ENCODE measurements at places on chromosomes 6 and 20.

DNA sequence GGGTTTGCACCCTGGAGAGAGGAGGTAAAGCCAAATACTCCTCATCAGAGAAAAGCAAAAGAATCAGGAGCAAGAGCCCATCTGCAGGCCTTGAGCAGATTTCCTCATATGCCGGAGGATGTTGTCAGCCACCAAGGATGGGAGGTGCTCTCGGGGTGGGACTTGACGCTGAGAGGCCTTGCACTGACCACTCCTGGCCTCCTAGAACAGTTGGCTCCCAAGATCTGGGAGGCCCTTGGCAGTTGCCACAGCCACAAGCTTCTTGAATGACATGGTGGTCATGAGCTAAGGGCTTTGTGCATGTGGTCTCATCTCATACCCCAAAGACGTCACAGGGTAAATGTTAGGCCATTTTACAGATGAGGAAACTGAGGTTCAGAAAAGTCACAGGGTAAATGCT, 75.2 kb upstream of the PMEPA1 start:
- DNase-seq, result no peak

- no peak for DNase-seq
Measured at GRCh38 chr20:25256226-25256859, 8.5 kb downstream of the PYGB start.

DNA sequence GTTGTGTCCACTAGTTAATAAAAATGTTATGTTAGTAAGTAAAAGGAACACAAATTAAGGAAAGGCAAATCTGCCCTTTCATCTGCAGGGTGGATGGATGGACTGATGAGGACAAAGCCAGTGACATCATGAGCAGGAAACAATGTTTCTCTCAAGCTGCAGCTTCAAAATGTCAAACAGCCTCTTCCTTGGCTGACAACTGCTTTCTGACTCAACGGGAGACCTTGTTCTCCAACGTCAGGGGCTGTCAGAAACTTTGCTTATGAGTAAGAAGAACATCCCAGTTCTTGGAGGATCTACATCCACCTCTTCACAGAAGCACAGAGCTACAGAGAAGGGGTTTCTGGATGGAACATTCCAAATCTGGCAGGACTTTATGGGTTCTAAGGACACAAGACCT, 6.0 kb downstream of the CST2 start:
- no peak for DNase-seq

- DNase-seq, result no peak
Measured at GRCh38 chr6:36135053-36135731, 4.9 kb downstream of the MAPK13 start.

DNA sequence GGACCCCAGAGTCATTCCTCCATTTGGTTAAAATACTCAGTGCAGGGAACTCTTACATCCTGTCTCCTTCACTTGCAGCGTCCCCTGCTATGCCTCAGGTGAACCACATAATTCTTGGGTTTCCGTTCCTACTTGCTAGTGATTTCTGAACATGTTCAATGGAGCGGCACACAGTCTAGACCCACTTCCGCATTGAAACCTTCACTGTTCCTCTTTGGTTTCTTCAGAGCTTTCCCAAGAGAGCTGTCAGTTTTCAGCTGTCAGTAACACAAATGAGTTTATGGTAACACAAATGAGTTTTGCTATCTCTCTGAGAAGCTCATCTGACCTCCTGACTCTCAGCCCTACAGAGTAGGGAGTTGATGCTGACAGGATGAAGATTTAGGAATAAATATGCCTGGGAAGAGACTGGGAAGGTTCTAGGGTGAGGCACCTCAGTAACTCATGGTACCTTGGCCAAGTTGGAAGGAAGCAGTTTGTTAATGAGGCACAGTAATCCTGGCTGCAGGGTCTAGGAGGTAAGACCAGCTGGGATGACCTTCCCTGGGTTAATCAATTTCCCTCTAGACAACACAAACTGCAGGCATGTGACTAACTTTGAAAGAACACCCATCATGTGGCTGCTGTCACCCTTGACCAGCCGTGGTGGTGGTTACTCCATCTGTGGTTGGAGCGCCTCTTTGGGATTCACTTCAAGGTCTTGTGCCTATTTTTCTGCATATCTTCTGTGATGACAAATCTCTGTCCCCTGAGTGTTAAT, 5.4 kb downstream of the SYS1 start:
- no peak for DNase-seq

GRCh38 chr6:84639396-84639795, 125.0 kb downstream of the TBX18 start:
- DNase-seq, result no peak

DNA sequence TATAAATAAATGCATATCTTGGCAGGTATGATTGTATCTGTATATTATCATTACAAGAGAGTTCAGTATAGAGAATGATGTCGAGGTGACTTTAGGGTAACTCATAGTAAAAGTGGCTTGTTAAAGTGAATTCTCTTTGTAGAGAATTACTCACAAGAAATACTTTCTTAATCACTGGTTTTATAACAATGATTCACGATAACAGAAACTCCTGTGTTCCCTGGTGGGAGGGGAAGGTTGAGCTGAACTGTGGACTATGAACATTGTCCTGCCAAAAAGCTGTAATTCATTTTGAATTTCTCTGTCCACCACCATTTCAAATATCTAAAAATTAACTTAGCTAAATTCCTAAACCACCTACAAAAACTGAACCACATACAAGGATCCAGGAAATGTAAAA, 7.7 kb downstream of the TPMT start:
- no peak for DNase-seq

DNA sequence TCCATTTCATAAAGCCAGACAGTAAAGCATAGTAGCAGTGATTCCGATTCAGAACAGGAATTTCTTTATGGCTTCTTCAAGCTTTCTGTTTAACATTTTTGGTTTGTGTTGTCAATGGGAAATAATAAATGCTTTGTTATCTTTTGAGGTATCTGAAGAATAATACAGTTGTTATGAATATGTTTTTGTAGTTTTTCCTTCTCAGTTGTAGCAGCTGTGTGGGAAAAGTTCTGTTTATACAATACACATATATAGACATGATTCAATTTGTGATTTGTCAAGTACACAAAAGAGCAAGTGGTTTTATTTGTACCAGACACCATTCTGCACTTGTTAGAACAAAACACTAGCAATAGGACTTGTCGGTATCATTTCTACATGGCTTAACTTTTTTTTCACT, 96.6 kb downstream of the CDYL start:
- no peak for DNase-seq

GRCh38 chr6:21733311-21733710, 139.8 kb downstream of the SOX4 start:
- DNase-seq, result no peak

- no peak for DNase-seq
Measured at GRCh38 chr6:109039795-109040194, 54.9 kb downstream of the SESN1 start.

- no peak for DNase-seq
Measured at GRCh38 chr6:23176883-23177282, 607.5 kb downstream of the HDGFL1 start.

DNA sequence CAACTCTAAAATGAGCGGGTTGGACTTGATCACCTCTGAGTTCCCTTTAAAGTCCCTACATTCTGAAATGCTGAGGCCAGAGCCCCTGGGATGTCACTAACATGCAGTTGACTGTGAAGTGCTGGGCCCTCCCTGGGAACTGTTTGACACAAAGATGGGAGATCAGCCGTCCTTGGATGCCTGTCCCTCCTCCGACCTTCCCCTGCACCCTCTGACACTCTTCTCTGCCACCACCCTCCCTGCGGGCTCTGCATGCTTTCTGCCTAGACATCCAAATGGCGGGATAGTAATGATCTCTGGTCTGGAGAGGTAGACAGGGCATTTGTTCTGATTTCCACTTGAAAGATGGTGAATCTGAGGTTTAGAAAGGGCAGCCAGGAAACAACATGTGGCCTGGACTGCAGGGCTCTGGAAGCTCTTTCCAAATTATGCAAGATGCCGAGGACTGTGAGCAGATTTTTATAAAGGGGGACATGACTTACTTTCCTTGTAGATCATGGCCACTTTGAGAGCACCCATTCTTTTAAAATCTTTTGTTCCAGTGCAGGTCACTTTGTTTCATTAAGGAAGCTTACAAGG, 113.2 kb downstream of the ZDHHC14 start:
- DNase-seq, result no peak

GRCh38 chr6:133396984-133397348, 155.8 kb downstream of the EYA4 start:
- DNase-seq, result no peak

DNA sequence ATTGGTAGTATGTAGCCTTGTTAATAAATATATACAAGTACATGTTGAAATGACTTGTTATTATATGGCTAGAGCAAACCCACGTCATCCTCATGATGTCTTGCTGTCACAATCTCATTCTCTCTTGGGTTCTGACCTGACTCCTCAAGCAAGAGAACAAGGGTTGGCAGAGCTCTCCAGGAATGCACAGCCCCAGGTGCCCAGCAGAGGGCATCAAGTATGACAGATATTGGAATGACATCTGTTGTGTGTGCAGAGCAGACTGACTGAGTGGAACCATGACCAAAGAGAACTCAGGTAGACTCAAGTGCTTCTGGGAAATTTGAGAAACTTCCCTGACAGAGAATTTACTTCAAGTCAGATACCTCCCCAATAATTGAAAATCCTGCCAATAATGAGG, 90.6 kb downstream of the PAX1 start:
- no peak for DNase-seq

- DNase-seq, result no peak
Measured at GRCh38 chr20:40510622-40511021, 178.4 kb downstream of the MAFB start.

- no peak for DNase-seq
Measured at GRCh38 chr20:16641511-16642023, 68.3 kb upstream of the KIF16B start.

DNA sequence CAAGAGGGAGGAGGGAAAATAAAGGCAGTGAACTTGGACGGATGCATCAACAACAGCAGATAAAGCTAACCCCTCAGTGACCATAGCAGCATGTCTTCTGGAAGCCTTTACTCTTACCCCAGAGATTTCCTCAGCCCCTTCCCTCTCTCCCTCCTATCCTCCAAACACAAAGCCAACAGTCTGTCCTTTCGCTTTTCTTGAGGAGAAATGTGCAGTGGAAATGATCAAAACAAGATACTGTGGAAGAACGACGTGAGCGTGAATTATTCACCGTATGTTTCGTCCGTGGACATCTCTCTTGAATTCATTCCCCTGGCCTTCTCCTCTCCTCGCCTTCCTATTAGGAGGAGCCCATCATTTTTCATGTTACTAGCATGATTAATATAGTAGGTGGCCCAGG, 8.5 kb downstream of the NRN1 start:
- no peak for DNase-seq

DNA sequence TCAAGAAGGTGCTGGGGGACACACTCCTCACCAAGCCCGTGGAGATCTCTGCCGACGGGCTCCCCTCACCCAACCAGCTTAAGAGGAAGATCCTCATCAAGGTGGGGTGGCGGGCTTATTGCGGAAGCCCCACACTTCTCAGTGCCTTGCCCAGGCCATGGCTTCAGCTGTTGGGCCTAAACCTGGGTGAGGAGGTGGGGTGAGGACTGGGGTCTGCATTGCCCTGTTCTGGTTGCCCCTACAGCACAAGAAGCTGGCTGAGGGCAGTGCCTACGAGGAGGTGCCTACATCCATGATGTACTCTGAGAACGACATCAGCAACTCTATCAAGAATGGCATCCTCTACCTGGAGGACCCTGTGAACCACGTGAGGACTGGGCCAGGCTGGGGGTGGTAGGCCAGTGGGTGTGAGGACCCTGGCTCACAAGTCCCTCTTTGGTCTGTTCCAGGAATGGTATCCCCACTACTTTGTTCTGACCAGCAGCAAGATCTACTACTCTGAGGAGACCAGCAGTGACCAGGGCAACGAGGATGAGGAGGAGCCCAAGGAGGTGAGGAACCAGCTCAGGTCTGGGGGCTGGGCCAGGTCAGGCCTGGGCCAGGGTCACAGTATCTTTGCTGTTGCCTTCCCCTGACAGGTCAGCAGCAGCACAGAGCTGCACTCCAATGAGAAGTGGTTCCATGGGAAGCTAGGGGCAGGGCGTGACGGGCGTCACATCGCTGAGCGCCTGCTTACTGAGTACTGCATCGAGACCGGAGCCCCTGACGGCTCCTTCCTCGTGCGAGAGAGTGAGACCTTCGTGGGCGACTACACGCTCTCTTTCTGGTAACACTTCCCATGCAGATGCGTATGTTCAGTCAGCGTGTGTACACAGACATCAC, 27.9 kb downstream of the PLCG1 start:
- no peak for DNase-seq

DNA sequence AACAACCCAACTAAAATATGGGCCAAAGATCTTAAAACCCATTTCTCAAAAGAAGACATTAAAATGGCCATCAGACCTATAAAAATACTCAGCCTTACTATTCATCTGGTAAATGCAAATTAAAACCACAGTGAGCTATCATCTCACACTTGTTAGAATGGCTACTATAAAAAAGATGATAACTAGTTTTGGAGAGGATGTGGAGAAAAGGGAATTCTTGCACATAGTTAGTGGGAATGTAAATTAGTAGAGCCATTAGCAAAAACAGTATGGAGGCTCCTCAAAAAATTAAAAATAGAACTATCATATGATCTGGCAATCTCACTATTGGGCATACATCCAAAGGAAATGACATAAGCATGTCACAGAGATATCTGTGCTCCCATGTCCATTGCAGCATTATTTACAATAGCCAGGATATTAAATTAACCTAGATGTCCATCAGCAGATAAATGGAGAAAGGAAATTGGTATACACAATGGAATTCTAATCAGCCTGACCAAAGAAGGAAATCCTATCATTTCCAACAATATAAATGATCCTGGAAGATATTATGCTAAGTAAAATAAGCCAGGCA, 2.9 kb downstream of the SIRPB1 start:
- DNase-seq, result no peak

- no peak for DNase-seq
Measured at GRCh38 chr20:15364781-15365180, 1027.4 kb upstream of the FLRT3 start.

DNA sequence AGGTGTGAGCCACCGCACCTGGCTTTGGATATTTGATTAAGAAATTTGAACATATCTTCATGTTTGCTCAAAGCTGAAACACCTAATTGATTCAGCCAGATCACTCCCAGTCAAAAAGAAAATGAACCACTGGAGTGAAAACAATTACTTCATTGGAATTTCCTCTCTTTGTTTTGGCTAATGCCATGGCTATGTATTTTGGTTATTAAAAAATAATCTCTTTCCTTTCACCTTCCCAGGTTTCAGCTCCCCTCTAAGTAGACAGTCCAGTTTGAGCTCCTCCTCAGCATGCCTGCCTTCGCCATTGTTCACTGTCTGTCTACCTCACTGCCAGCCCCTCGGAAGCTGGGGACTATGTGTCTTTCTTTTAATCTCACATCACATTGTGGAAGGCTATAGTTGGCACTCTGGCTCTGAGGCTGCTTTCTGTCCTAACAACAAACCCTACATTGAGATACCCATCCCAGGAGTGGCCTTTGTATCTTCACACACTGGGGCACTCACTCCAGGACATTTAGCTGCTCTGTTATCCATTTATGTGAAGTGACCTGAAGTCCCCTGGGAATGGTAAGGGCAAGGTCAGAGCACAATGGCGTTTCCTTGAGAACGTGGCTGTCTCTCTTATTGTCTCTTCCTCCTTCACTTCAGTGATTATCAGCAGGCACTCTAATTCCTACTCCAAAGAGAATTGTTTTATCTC, 764.0 kb upstream of the CITED2 start:
- DNase-seq, result no peak
